ENCODE measurements at places on chromosomes 4 and X.

GRCh38 chrX:35562395-35562794 is 235.7 kb upstream of the MAGEB16 start:
- DNase-seq, result no peak

- DNase-seq, result no peak
Observed at GRCh38 chr4:26858947-26859401, 1.7 kb upstream of the STIM2 start.

GRCh38 chr4:137980641-137981040 is 261.5 kb downstream of the SLC7A11 start:
- no peak for DNase-seq

DNA sequence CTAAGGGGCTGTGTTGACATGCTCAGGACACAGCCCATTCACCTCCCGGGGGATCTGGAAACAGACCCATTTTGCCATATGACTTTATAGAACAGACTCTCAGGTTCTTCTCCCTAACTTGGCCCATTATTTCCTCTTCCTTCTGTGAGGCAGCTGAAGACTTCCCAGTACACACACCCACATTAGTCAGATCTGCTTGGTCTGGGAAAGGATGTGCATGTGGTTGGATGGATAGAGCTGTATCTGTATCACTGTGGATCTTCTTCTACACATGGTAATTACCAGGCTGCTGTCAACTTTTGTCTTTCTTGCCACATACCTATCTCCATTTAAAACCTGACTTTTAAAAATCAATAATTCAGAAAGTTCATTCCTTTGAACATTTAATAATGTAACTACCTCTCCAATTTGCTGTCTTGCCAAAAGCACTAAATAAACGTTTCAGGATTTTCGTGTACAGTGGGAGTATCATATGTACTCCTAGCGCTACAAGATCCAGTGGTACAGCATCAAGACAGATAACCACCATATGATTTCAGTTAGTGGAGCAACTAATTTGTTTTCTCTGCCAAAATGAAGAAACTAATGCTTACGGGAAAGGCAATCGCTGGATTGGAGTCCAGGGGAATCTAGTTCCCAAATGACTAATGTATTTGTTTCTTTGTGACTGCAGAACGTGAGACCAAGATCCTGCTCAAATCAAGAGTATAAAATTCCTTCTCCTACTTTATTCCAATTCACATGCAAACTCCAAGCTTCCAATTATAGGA is 134.1 kb upstream of the MAP3K15 start:
- DNase-seq, result no peak

DNA sequence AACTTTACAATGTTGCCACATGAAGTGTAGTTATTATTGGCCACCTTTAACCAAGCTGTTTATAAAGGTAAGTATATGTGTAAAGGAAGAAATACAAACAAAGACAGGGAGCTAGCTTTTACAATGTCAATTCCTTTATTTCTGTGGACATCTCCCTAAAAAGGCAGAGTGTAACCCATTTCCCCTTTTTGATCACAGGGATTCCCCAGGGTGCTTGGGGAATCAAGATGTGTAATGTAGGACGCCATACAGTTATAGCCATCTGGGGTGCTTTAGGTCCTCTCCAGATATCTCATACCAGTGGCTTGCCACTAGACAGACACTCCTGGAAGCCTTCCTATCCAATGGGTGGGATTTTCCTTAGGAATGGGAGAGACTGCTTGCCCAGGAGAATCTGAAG is 4.2 kb upstream of the CUL4B start:
- no peak for DNase-seq

GRCh38 chrX:68354879-68355628 is 78.2 kb downstream of the OPHN1 start:
- DNase-seq, result no peak

- no peak for DNase-seq
Observed at GRCh38 chr4:101279377-101279871, 67.9 kb downstream of the PPP3CA start.
